Skin of body (tissue), 3 donors: ENCODE measurements at places on chromosomes 5 and 9.

DNA sequence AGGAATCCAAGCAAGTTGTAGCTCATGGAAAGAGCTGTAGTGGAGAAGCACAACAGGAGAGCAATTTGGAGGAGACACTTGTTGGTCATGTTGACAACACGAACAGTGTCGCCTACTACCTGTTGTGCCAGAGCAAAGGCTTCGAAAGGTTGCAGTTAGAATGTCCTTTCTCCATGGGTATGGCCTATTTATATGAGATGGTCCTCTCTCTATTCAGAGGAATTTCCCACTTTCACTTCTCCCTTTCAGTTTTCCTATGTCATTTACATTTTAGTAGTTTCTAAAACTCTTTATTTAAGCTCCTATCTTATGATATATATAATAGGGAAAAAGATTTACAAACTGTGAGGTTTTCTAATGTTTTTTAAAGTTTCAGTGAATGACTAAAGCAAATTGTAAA lies at the start of gene IFNB1:
TSS of gene IFNB1 (minus strand) at position 162 of the 400 bp plus-strand sequence. CDS start at position 89, 73 bp downstream.
- DNase-seq = no peak

- DNase-seq = no peak
These were observed 158.7 kb downstream of the EBF1 start for GRCh38 chr5:158940977-158941376.

- no peak for DNase-seq
These were observed 87.6 kb downstream of the ADRB2 start for GRCh38 chr5:148913985-148914431.

- DNase-seq = no peak
These were observed 214.2 kb downstream of the PRR16 start for GRCh38 chr5:120678279-120678678.

DNA sequence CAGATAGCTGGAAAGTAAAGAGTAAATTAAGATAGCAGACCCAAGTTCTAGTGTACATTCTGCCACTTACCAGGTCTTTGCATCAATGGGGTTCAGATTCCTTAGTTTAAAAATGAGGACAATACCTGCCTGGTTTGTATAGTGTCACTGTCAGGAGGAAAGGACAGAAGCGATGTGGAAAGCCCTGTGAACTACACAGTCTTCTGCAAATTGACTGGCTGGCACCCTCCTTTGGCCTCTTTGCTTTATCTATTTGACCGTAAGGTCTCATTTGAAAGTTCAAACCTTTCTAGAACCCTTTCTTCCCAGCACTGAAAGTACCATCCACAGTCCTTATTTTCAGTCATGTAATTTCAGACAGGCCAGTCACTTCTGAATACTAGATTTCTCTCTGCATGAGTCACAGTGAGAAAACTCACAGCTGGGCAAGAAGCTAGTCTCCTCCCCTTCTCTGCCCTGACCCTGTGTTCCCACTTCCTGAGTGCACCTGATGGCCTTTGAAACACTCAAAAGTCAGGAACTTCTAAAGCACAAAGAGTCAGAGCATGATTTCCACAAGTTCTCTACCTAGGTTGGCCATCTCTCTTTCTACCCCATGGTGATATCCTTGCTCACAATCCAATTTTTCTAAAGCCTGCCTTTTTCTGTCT lies 91.3 kb upstream of the RASEF start:
- no peak for DNase-seq

DNA sequence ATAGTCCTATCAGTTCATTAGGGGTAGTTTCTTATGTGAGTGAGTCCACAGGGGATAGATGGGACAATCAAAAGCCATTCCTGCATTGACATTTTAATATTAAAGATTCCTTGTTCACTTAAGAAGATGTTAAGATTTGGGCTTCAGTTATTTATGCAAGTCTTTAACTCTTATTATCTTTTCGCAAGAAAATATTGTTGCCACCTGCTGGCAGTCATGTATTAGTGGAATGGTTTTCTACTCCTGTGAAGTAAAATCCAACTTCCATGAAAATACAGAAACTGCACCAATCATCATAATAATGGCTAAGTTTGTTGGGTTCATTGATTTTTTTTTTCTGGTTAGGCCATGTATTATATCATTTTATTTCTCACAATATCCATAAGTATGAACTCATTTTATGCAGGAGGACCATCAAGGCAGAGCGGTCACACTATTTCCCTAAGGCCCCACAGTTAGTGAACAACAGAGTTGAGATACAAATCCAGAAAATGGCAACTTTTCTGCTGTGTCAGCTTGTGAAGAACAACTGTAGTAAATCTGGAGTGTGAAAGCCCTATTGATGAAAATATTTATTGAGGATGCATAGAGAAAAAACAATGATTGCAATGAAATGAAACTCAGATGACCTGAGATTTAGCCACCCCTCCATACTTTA lies 88.5 kb upstream of the TXNDC8 start:
- no peak for DNase-seq

- DNase-seq = no peak
These were observed 359.5 kb downstream of the DTWD2 start for GRCh38 chr5:118628660-118629354.

GRCh38 chr9:16726029-16726428 lies 144.4 kb downstream of the BNC2 start:
- DNase-seq = peak; percentile 48

DNA sequence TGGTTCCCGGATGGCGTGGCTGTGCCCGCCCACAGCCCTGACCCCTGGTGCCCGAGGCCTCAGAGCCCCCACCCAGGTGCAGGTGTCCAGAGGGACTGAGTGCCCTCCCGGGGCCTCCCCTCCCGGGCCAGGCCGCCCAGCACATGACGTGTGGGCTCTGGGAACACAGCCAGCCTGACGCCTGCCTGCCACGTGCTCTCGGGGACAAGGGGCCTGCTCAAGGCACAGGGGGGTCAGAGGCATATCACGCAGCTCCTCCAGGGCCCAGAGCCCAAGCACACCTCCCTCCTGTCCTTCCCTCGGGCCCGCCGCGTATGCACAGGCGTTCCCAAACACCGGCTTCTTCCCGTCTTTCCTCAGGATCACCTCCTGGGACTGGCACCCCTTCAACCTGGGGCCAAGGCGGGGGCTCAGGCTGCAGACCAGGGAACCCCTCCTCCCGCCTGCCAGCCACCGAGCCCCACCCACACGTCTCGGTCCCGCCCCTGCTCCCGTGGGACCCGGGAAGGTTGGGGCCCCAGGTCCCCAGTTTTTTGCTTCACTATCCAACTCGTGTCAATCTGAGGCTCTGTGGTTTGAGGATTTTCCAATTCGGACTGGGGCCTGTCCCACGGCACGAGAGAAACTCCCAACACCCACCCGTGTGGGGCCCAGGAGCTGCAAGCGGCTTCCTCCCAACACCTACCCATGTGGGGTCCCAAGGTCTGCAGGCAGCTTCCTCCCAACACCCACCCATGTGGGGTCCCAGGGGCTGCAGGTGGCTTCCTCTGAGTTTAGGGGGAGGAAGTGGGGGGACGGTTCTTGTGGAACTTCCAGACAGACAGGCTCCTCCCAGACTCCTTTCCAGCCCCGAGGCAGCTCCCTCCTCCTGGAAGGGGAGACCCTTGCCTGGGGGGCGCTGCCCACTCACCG lies 1.5 kb downstream of the LCN10 start:
- DNase-seq = no peak

GRCh38 chr9:2339416-2339815 lies 282.2 kb upstream of the VLDLR start:
- DNase-seq = no peak

DNA sequence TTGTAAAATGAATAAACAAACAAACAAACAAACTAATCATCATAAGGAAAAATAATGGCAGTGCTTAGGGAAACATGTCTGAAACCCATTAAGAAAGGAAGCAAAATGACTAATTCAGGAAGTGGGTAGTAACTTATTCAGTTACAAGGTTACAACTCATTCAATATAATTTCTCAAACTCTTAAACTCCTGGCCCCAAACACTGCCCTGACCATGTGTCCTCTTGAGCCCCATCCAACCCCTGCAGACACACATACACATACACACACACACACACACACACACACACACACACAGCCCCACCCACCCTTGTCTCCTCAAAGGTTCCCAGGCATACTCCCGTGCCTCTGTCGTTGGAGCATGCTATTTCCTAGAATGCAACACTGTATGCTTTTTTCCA lies 193.9 kb downstream of the SEC61B start:
- no peak for DNase-seq

- DNase-seq = no peak
These were observed 126.0 kb downstream of the SUSD1 start for GRCh38 chr9:112048924-112049691.

DNA sequence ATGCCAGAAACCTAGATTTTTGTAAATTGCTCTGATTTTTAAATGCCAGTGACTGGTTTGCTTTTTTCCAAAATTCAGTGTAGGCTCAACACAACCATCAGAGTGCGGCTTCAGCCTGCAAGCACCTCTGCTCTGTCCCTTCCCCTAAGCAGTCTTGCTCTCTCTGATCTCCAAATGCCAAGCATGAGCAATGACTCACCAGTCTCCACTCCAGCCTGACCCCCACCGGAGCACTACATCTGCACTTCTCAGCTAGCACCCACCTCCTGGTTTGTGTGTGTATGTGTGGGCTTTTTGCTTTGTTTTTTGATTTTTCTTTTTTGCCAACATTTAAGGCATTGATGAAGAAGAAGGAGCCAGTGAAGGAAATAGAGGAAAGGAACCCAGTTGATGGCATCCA lies 61.4 kb upstream of the ADRA1B start:
- DNase-seq = no peak

GRCh38 chr5:136104306-136104965 lies 28.2 kb upstream of the SMAD5 start:
- peak; percentile 68 for DNase-seq

DNA sequence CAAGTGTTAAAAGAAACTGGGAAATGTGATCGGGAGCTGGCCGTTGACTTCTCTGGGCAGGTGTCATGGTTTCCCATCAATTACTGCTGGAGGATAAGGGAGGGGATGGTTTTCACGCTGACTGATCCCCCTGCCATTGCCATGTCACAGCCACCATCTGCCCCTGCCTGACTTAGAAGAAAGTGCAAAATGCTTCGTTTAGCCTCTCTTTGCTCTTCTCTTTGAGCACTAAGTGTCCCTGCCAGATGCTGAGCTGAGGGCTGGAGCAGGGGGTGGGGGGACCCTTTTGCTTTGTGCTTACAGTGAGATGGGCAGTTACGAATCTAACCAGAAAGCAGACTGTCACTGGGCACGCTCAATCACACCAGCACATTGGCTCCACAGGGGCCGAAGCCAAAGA lies 138.4 kb upstream of the ALDH1B1 start:
- DNase-seq = no peak

GRCh38 chr5:179254638-179255271 lies 90.5 kb downstream of the ADAMTS2 start:
- no peak for DNase-seq

DNA sequence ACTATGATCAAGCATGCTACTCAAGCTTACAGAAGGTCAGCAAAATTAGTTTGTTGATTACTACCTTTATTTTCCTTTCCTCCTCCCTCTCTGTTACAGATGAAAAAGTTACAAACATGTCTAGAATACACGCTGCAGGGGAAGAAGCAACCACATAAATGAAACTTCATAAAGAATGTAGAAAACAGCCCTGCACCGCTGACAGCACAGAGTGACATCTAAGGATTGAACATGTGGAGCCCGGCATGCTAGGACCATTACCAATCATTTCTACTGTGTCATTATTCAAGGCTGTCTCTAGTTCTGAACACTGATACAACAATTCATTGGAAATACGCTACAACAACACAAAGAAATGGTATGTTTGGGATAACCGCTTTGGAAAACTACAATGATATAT lies 261.1 kb downstream of the MLLT3 start:
- no peak for DNase-seq

DNA sequence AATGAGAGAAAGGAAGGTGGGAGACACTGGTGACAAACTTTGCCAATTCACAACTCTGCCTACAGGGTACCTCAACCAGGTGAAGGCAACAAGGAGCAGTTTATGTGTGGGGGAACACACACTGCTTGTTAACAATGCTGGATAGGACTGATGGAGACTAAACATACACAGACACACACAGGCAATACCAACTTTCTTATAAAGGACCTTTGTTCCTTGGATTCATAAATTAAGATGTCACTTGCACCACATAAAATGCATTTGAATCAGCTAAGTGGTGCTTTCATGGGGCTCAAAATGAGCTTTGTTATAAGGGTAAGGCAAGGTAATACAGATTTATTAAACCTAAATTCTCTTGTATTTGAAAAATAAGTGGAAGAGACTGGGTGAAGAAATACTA lies 4.0 kb downstream of the TSTD2 start:
- DNase-seq = no peak

DNA sequence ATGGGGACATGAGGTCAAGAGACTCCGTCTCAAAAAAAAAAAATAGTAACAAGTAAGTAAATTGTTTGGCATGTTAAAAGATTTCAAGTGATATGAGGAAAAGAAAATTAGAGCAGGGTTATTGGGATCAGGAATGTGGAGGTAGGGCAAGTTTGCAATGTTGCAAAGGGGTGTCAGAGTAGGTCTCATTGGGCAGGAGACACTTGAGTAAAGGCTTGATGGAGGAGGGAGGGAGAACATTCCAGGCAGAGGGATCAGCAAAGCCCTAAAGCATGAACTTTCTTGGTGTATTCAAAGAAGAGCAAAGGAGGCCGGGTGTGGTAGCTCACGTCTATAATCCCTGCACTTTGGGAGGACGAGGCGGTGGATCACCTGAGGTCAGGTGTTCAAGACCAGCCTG lies 87.1 kb upstream of the HAND1 start:
- no peak for DNase-seq

GRCh38 chr5:164255598-164256213 lies 750.3 kb downstream of the MAT2B start:
- no peak for DNase-seq

- DNase-seq = no peak
These were observed 1296.8 kb upstream of the CDH6 start for GRCh38 chr5:29896646-29897045.

GRCh38 chr9:114804505-114804904 lies 1.3 kb downstream of the TNFSF15 start:
- DNase-seq = peak; percentile 15

DNA sequence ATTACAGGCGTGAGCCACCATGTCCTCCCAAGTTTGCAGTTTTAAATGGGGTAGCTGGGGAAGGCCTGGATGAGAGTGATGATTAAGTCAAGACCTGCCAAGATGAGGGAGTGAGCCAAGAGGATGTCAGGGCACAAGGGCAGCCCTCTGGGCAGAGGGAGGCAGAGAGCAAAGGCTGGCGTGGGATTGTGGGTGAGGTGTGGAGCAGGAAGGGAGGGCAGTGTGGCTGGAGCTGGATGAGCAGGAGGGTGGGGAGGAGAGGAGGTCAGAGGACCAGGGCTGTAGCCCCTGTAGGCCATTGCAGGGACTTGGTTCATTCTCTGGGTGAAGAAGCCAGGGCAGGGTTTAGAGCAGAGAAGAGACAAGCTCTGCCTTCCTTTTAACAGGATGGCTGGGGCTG lies 53.7 kb upstream of the CTNNA1 start:
- DNase-seq = no peak

GRCh38 chr5:151026679-151027078 lies 6.3 kb downstream of the GPX3 start:
- DNase-seq = no peak

DNA sequence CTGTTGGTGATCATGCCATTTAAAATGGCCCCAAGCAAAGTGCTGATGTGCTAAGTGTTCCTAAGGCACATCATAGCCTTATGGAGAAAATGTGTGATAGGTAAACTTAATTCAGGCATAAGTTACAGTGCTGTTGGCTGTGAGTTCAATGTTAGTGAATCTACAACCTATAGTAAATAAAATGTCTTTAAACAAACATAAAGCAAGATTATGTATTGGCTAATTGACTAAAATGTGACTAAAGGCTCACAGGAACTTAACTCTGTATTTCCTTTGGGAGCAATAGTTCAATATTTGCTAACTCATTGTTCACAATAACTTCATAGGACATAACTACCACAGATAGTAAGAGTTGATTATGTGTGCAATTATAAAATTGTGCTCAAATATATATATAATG lies 49.4 kb upstream of the LRRC19 start:
- DNase-seq = no peak
